ENCODE measurements at places on chromosomes 5 and 9.

GRCh38 chr5:518721-519120, 5.5 kb downstream of the SLC9A3 start:
- no peak for DNase-seq

DNA sequence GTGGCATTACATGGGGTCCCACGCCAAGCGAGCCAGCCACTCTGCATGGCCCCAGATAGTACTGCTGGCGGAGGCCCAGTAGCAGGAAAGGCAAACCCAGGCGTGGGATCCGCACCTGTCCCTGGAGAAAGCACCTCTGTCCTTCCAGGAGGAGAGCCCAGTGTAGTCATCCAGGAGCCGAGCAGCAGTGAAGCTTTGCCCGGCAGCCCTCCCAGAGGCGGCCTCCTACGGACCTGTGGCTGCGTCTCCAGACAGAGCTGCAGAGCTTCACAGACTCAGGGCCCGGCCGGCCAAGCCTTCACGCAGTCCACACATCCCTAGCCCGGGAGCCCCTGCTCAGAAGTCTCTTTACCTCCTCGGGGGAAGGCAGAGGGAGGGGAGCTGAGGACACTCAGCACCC, 100.8 kb upstream of the PPP1R26 start:
- no peak for DNase-seq

DNA sequence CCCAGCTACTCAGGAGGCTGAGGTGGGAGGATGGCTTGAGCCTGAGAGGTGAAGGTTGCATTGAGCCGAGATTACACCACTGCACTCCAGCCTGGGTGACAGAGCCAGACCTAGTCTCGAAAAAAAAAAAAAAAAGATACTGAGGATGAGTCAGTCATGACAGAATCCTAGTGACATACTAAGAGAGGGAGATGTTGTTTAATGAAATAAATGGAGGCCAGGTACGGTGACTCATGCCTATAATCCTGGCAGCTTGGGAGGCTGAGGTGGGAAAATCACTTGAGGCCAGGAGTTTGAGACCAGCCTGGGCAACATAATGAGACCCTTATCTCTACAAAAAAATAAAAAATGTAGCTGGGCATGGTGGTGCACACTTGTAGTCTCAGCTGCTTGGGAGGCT, 107.2 kb downstream of the ZFAND5 start:
- DNase-seq: no peak

GRCh38 chr9:72945391-72945790, 7.5 kb downstream of the ALDH1A1 start:
- no peak for DNase-seq

- no peak for DNase-seq
These were observed 19.2 kb downstream of the ADCY2 start for GRCh38 chr5:7415123-7415522.

DNA sequence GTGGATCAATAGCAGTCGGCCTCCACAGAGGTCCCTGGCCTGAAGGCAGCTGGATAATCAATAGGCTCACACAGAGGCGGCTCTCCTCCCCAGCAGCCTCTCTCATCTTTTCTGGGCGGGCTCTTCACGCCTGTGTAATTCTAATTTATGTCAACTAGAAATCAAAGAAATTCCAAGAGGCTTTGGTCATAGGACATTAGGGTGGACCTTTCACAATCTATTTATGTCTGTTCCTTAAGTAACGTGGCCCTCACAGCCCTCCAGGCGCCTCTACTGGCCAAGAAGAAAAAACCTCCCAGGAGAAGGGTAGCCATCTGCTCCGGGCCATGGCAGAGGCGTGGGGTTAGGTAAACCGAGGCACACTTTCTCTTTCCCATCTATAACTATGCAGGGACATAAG, 205.1 kb upstream of the EFNA5 start:
- no peak for DNase-seq

DNA sequence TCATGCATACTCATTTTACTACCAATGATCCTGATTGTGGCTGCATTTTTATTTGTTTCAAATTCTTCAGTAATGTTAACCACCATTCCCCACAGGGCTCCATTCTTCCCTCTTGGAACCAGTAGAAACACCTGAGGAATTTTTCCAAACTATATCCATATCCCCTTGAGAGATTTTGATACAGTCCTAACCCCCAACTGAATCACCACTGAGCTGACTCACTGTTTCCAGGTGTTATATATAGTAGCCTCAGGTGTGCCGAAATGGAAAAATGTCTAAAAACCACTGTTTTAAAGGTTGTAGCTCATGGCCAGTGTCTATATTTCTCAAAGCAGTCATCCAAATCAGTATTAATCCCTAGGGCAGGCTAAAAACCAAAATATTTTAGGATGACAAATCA, 85.2 kb downstream of the MRPS27 start:
- peak; percentile 7 for DNase-seq

GRCh38 chr9:99093492-99093791, 11.5 kb upstream of the TGFBR1 start:
- no peak for DNase-seq

DNA sequence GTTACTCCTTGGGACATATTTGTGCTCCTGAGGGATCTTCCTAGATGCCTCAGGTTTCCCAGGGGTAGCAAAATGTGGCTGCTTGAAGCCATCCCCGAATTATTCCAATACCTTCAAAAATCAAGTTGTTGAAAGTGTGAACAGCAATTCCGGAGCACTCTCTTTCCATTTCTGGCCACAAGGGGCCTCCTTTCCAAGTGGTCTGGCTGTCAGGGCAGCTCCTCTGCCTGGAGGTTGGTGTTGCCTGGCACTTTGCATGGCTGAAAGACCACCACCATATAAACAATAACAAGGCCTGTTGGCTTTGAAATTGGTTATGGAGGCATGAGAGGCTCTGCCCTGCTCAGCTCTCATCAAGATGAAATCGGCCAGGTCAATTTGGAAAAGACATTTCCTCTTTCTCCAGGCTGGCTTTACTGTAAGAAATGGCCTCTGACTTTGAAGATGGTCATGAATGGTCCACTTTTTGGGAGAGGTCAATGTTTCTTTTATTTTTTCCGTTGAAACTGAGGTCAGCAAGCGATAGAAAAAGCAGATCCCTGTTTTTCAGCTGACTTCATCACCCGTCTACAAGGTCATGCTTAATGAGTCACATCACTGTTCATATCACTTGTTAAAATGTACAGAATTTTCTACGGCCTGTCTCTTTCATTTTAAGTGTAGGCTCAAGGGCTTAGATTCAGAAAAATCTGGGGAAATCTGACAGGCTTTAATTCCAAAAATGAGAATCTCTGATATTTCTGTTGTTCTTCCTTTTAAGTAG, 481.1 kb upstream of the ZNF608 start:
- DNase-seq: no peak

GRCh38 chr9:131886826-131887225, 146.9 kb upstream of the RAPGEF1 start:
- no peak for DNase-seq

DNA sequence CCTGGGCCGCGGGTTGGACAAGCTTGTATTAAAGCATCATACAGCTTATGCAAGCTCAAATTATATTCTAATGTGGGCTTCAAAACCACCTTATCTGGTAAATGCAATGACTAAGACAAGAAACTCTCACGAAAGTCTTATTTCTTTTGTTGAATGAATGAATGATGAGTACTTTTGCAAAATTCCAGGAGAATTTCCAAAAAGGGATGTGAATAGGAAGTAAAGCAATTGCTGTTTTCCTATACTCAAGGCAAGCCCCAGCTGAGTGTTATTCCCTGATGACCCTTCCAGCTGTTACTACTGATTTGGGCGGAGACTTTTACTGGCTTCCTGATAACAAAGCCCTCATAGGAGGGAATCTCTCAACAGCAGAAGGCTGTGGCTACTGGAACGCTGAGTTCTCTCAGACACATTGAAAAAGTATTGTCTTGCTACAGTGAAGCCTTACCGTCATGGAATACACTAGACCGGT, 162.8 kb downstream of the SREK1 start:
- DNase-seq: no peak

DNA sequence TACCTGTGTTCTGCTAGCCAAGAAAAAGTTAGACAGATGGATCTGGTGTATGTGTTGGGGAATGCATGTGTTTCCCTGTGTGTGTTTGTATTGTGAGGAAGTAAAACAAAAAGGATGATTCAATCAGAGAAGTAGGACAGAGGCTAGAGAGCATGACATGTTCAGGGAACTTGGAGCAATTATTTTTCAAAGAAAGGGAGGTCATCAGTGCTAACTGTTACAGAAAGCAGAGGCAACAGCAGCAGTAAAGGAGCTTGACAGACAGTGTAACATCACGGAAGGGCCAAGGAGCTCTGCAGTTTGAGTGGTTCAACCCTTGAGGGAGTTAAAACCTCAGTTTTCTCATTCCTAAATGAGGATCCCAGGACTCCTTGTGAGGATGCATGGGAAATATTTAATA, 13.2 kb downstream of the SPINK1 start:
- DNase-seq: no peak

DNA sequence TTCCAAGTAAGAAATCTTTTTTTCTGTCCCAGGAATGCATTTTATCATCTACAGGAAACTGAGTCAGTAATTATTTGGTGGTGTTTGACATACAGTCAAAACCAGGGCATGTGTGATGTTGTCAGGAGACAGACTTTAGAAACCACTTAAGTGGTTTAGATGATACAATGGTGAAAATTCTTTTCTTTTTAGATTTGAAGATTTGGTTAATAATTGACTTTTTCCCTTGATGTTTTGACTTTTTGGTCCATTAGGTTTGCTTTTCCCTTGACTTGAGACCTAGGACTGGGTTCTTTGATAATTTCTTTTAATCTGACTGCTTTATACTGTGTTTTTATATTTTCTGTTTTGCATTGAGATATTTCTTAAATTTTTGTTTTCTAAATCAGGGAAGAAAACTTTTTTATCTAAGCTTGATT, 85.2 kb downstream of the RASGRF2 start:
- DNase-seq: no peak

GRCh38 chr5:103587185-103587748, 24.7 kb upstream of the NUDT12 start:
- no peak for DNase-seq

- no peak for DNase-seq
These were observed 179.0 kb downstream of the FANCC start for GRCh38 chr9:95138474-95138873.

GRCh38 chr5:1500411-1501091, 23.2 kb downstream of the LPCAT1 start:
- DNase-seq: no peak

DNA sequence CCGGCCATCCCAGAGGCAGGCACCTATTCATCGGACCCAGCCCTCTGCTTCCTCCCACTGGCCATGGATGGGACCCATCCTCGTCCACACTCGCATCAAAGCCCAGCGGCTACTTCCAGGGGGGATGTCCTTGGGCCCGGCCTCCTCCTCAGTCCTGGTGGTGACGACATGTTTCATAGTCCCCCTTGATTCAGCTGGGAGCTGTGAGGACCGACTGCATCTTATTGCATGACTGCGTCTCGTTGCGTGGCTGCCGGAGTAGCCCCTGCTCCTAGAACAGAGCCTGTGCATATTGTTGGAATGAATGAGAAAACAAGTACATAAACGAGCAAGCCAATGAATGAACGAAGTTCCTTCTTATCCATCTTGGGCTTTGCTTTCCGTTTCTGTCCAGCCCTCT, 12.8 kb downstream of the NCS1 start:
- DNase-seq: no peak

DNA sequence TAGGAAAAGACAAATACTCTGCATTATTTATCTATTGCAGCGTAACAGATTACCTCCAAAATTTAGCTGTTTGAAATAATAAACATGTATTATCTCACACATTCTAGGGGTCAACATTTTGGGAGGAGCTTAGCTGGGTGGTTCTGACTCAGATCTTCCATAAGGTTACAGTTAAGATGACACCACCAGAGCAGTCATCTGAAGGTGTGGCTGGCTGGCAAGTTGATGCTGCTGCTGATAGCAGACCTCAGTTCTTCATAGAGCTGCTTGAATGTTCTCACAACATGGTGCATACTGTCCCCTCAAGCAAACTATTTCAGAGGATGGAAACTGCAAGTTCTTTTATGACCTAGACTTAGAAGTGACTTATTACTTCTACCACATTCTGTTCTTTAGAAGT, 146.3 kb upstream of the FSTL4 start:
- DNase-seq: no peak

- DNase-seq: no peak
These were observed 110.0 kb downstream of the LURAP1L start for GRCh38 chr9:12884736-12885395.

DNA sequence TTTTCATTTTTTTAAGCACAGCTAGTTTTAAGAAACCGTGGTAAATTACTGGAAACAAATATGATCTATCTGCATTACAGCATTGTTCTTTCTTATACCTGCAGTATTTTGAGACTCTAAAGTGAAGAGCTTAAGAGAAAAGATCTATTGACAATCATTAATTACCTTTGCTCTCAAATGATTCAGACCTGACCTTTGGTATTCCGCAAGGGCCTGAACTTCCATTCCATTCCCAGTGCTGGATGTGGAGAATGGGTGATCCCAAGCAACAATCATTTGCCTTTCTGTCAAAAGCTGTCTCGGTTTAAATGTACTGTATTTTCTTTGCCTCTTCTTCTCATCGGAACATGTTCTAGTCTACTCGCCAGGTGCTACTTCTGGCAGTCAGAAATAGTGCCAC, 18.9 kb downstream of the NREP start:
- DNase-seq: no peak

- DNase-seq: no peak
These were observed 37.0 kb upstream of the RPS23 start for GRCh38 chr5:82314964-82315758.

GRCh38 chr9:6367128-6367890, 39.1 kb downstream of the TPD52L3 start:
- no peak for DNase-seq

DNA sequence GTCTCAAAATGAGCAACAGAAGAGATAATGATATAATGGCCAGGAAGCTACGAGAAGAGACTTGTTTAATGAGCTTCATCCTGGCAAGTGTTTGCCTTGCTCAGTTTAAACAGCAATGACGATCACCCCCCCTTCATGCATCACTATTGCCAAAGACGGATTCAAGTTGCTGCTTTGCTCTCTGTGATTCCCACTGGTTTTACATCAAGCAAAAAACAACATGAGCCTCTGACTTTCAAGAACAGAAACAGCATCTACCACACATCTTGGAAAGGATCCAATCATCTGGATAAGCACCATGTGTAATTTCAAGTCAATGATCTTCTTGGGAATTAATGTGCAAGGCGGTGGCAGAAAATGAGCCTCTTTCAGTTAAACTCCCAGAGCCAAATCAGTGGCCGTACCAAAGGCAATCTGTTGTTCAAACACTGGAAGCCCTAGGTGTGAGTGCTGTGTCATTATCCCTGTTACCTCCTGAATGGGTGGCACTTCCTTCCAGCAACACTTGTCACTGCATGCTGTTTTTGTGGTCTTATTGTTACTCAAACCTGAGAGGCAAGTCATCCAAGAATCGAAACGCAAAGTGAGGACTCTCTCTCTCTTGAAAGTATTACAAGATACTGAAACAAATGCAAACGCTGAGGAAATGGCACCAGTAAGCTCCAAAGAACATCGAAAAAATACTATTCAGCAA, 72.8 kb downstream of the MED27 start:
- peak; percentile 4 for DNase-seq

DNA sequence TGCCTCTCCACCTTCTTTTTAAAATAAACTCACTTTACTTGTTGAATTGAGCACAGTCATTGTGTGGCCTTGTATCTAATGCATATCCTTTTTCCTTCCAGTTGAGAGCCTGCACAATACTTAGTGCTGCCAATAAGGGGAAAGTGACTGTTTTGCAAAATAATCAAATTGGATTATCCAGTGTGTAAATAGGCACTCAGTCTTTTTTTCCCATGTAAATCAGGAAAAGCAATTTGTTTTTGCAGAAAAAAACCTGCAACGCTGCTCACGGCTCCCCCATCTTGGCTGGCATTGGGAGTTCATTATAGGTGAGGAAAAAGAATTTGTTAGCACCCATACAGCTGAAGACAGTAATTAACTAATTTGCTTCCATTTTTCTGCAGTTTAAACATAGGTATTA, 299.9 kb downstream of the CSNK1G3 start:
- DNase-seq: no peak

- no peak for DNase-seq
These were observed 332 bp downstream of the SGCD start for GRCh38 chr5:156327296-156327695.
